ENCODE measurements at places on chromosomes 12 and 14. TPM values are rescaled to one million over a fixed set of nuclear protein-coding genes. Genes with fewer than 3 reads are reported as not detected.

GRCh38 chr12:49824895-49825294, 3.3 kb downstream of the NCKAP5L start:
- peaks cover 57% of the 10 kb centered on the region for H3K4me1 ChIP-seq
- H3K27me3 ChIP-seq: no peaks in the 10 kb centered on the region
- DNase-seq: no peak
- H3K4me3 ChIP-seq: peak overlapping the region; percentile 94
- H3K27ac ChIP-seq: no peak overlapping the region

DNA sequence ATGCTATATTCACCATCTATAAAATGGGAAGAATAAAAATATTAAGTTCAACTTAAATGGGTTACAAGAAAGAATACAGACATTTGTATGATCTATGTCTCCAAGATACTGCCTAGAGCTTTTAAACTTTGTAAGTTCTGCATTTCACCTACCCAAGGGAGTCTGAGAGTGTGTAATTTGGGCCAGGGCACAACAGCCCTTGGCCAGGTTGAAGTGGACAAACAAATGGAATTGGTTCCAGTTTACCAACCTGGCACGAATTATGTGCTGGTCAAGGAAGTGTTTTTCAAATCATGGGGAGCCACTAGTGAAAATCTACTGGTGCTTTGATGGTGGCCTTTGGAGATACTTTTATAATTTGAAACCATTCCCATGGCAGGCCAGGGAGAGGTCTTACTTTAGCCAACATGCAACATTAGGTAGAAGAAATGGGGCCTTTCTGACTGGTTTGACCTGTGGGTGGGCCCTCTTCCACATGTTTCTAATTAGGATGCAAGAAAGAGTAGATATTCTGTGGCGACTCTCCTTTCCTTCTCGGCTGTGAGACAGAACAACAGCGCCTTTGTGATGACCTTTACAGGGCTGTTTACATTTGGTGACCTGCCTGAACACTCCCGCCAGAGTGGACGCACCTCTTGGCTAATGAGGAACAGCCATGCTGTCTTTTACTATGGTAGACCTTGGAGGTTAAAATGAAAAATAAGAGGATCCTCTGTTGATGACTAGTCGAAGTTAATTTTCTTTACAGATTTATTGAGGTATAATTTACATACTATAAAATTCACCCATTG, 476.6 kb downstream of the ZFP36L1 start:
- H3K36me3 ChIP-seq: no peaks in the 10 kb centered on the region
- no peak overlapping the region for H3K27ac ChIP-seq
- no peaks in the 10 kb centered on the region for H3K27me3 ChIP-seq
- DNase-seq: no peak

DNA sequence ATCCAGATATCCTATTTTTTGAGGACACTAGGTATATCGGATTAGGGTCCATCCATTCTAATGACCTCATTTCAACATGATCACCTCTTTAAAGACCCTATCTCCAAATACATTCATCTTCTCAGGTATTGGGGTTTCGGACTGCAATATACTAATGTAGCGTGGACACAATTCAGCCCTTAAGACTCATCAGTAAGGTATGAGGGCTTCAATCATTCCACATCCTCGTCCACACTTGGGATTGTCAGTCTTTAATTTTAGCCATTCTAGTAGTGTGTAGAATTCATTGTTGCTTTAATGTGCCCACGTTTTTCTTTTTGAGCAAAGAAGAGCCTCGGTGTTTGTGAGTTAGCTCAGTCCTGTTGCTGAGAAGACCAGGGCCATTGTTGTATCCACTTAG, 177.0 kb upstream of the TBX3 start:
- no peaks in the 10 kb centered on the region for H3K4me1 ChIP-seq
- no peak for DNase-seq
- no peaks in the 10 kb centered on the region for H3K36me3 ChIP-seq
- H3K27me3 ChIP-seq: no peaks in the 10 kb centered on the region
- no peak overlapping the region for H3K4me3 ChIP-seq
- H3K27ac ChIP-seq: no peak overlapping the region

DNA sequence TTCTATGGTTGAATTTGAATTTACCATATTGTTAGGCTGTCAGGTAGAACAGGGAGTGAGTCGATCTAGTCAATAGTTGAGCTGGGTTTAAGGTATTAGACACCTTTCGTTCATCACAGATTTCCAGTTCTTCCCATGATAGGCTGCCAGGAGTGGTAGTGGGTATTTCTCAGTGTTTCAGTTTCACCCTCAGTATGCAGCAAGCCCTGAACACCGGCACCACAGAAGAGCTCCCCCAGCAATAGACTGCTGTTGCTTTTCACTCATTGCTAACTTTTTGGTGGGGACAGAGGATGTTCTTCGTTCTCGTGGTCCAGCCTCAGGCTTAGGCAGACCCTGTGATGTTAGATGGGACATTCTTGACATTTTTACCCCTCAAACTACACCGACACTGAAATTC, 164.6 kb downstream of the PTPRO start:
- no peak overlapping the region for H3K27ac ChIP-seq
- DNase-seq: no peak
- no peak overlapping the region for H3K4me3 ChIP-seq
- H3K4me1 ChIP-seq: no peaks in the 10 kb centered on the region
- H3K27me3 ChIP-seq: no peaks in the 10 kb centered on the region

- H3K4me3 ChIP-seq: peak overlapping the region; percentile 70
- H3K4me1 ChIP-seq: no peaks in the 10 kb centered on the region
- H3K36me3 ChIP-seq: no peaks in the 10 kb centered on the region
- no peak for DNase-seq
- no peaks in the 10 kb centered on the region for H3K27me3 ChIP-seq
Observed at GRCh38 chr12:3885277-3886094, 12.3 kb upstream of the PARP11 start.

GRCh38 chr12:71558445-71558844, 105.2 kb downstream of the ZFC3H1 start:
- no peak overlapping the region for H3K27ac ChIP-seq
- H3K27me3 ChIP-seq: no peaks in the 10 kb centered on the region
- no peak for DNase-seq
- no peaks in the 10 kb centered on the region for H3K36me3 ChIP-seq
- H3K4me3 ChIP-seq: no peak overlapping the region

GRCh38 chr14:92610849-92611271, 97.3 kb downstream of the RIN3 start:
- H3K27me3 ChIP-seq: no peaks in the 10 kb centered on the region
- peaks cover 4% of the 10 kb centered on the region for H3K36me3 ChIP-seq
- peaks cover 18% of the 10 kb centered on the region for H3K4me1 ChIP-seq
- no peak overlapping the region for H3K27ac ChIP-seq

CFAP251 gene
- 6.9 TPM for total RNA-seq

DNA sequence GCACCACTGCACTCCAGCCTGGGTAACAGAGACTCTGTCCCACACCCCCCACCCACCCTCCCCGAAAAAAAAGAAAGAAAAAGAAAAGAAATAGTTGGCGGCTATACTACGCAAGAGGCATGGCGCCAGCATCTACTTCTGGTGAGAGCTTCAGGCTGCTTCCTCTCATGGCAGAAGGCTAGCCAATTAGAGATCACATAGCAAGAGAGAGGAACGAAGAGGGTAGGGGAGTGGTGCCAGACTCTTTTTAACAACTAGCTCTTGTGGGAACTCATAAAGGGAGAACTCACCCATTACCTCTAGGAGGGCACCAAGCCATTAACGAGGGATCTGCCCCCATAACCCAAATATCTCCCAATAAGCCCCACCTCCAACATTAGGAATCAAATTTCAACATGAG, 6.2 kb downstream of the DENND5B start:
- DNase-seq: no peak
- no peak overlapping the region for H3K27ac ChIP-seq

- no peak for DNase-seq
- H3K4me1 ChIP-seq: no peaks in the 10 kb centered on the region
- no peaks in the 10 kb centered on the region for H3K27me3 ChIP-seq
- H3K4me3 ChIP-seq: no peak overlapping the region
Observed at GRCh38 chr12:34048714-34049113, 26.4 kb downstream of the ALG10 start.

DNA sequence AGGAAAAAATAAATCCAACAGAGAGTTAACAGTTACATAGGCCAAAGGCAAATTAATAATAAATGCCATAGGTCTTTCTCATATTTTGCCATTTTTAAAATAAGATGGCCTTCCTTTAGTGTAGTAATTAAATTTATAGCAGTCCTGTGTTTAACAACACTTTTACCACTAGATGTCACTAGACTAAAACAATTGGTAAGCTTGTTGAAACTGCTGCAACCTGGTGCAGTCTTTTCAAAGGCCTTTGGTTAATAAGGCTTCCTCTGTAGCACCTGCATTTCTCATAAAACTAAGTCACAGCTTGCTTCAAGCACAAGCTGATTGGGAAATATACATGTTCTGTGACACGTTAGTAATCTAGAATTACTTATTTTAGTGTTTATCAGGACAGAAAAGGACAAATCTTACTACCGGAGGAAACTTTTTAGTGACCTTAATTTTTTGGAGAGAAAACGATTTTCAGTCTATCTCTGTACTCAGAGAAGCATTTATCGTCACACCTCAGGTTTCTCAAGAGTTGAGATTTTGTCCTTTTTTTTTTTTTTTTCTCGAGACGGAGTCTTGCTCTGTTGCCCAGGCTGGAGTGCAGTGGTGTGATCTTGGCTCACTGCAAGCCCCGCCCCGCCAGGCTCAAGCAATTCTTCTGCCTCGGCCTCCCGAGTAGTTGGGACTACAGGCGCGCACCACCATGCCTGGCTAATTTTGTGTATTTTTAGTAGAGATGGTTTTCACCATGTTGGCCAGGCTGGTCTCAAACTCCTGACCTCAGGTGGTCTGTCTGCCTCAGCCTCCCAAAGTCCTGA, 20.0 kb downstream of the BORCS5 start:
- H3K36me3 ChIP-seq: no peaks in the 10 kb centered on the region
- H3K4me3 ChIP-seq: no peak overlapping the region
- no peaks in the 10 kb centered on the region for H3K27me3 ChIP-seq
- no peak overlapping the region for H3K27ac ChIP-seq
- H3K4me1 ChIP-seq: peaks cover 21% of the 10 kb centered on the region

PKP2 gene
- total RNA-seq: 8.8 TPM

DNA sequence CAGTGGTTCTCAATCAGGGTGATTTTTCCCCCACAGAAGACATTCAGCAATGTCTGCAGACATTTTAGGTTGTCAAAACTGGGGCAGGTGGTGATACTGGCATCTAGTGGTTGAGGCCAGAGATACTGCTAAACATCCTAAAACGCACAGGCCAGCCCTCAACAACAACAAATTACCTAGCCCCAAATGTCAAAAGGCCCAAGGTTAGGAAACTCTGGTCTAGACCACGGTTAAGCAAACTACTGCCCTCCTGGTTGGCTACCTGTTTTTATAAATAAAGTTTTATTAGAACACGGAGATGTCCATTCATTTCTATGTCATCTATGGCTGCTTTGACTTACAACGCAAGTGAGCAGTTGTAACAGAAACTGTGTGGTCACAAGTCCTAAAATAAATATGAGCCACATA, 186.7 kb downstream of the EFCAB11 start:
- H3K27me3 ChIP-seq: no peaks in the 10 kb centered on the region
- H3K4me3 ChIP-seq: no peak overlapping the region

ADAM20 gene
- 1.9 TPM for total RNA-seq

- no peaks in the 10 kb centered on the region for H3K36me3 ChIP-seq
- no peak overlapping the region for H3K4me3 ChIP-seq
- no peaks in the 10 kb centered on the region for H3K27me3 ChIP-seq
Observed at GRCh38 chr12:129887101-129887500, 16.7 kb downstream of the TMEM132D start.

GRCh38 chr14:33377596-33378390, 439.1 kb downstream of the NPAS3 start:
- no peaks in the 10 kb centered on the region for H3K36me3 ChIP-seq
- no peaks in the 10 kb centered on the region for H3K4me1 ChIP-seq
- H3K27me3 ChIP-seq: no peaks in the 10 kb centered on the region
- H3K27ac ChIP-seq: no peak overlapping the region
- no peak for DNase-seq
- H3K4me3 ChIP-seq: no peak overlapping the region

DNA sequence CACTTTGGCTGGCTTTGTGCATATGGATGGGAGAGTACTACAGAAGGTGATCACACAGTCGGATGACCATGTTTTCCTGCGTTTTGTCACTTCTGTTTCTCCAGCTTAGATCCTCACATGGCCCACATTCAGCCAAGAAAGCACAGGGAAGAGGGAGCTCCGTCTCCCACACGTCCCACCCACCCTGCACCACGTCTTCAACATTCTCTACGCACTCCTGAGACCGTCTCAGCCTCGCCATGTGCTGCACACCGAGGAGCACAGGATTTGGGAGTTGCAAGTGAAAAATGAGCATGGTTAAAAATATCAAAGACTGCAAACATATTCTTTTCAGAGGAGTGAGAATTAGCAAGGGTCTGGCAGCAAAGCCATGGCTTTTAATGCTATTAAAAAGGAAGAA, 122.2 kb downstream of the APAF1 start:
- DNase-seq: no peak
- H3K4me1 ChIP-seq: no peaks in the 10 kb centered on the region
- H3K27ac ChIP-seq: no peak overlapping the region
- H3K36me3 ChIP-seq: no peaks in the 10 kb centered on the region
- H3K4me3 ChIP-seq: no peak overlapping the region

TDRD9 gene
- 12.0 TPM for total RNA-seq

- no peaks in the 10 kb centered on the region for H3K4me1 ChIP-seq
- H3K27me3 ChIP-seq: no peaks in the 10 kb centered on the region
- no peak overlapping the region for H3K27ac ChIP-seq
Observed at GRCh38 chr12:85076688-85077430, 40.7 kb downstream of the LRRIQ1 start.

RNF41 gene
- 66.6 TPM for total RNA-seq

GRCh38 chr12:106871477-106871876, 84.2 kb upstream of the TMEM263 start:
- no peaks in the 10 kb centered on the region for H3K4me1 ChIP-seq
- DNase-seq: no peak
- H3K4me3 ChIP-seq: no peak overlapping the region
- no peak overlapping the region for H3K27ac ChIP-seq
- no peaks in the 10 kb centered on the region for H3K36me3 ChIP-seq

ANKRD33 gene
- total RNA-seq: not detected

DNA sequence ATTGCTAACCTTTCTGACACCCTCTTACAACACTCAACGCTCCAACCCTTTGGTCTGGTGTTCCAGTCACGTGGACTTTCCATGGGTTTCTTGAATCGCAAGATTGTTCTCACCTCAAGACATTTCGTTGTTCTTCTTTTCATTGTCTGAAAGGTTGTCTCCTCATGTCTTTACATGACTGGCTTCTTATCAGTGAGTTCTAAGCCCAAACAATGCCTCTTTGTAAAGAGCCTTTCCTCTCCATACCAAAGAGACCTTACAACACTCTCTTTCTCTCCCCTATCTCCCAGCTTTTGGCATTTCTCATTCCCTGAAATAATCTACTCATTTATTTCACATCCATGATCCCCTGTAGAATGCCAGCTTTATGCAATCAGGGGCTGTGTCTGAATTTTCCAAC, 1144.8 kb downstream of the AACS start:
- no peak overlapping the region for H3K4me3 ChIP-seq
- no peak for DNase-seq
- H3K27me3 ChIP-seq: no peaks in the 10 kb centered on the region
- no peak overlapping the region for H3K27ac ChIP-seq

NPFF gene
- total RNA-seq: 9.1 TPM

DNA sequence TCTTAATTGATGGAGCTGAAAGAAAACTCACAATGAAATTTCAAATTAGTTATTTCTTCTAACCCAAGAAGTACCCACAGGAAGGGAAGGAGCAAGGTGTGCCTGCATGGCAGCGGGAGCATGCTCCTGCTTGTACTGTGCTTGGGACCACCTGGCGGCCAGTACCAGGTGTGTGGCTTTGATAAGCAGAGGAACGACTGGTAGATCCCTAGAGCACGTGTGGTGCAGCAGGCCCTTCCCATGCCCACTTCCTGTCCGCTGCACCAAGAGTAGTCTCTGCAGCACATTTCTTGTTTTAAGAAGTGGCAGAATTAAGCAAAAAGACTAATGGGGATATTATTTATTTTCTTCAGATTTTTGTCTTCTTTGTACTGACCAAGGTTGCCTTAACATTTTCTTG, 122.3 kb upstream of the ATF1 start:
- no peak for DNase-seq
- no peaks in the 10 kb centered on the region for H3K4me1 ChIP-seq
- no peak overlapping the region for H3K4me3 ChIP-seq
- H3K27me3 ChIP-seq: no peaks in the 10 kb centered on the region

Data from thoracic aorta (tissue), 2 donors.